Bone marrow (tissue), 2 donors: ENCODE measurements at places on chromosomes 13 and 19.
A peak's percentile ranks its signal among the peaks of the same experiment; 100 is the strongest.

DNA sequence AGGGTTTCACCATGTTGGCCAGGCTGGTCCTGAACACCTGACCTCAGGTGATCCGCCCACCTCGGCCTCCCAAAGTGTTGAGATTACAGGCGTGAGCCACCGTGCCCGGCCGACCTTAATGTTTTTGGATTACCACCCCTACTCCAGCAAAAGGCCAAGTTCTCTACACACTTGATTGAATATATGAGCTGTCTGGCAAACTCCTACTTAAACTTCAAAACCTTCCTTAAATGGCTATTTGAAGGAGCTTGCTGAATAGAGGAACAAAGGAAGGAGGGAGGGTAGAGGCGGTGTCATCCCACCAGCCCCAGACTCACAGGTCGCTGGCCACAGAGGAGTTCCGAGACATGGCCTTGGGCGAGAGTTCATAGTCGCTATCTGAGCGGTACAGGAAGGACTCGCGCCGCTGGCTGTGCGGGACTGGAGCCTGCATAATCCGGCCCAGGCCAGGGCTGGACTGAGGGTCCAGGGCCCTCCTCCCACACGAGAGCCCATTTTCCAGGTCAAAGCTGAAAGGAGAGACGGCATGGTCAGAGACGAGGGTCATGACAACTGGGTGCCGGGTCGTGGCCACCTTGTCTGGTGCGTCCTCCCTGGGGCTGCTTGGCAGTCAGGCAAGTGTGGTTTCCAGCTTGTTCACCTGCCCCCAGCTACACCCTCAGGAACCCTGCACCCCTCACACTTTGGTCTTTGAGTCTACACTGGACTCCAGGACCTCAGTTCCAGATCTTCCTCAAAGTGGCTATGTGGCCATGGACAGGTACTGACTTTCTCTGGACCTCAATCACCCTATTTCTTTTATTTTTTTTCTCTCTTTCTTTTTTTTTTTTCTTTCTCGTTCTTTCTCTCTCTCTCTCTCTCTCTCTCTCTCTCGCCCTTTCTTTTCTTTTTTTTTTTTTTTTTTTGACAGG lies 4.2 kb downstream of the PDE4C start:
- DNase-seq = no peak

GRCh38 chr13:31878955-31879354 lies 139.6 kb downstream of the RXFP2 start:
- no peak for DNase-seq

GRCh38 chr19:15331419-15332310 lies 674 bp downstream of the BRD4 start:
- no peak for DNase-seq

GRCh38 chr19:35069696-35070095 lies 28.2 kb downstream of the HPN start:
- DNase-seq = no peak

- no peak for DNase-seq
Observed at GRCh38 chr19:45999653-46000121, 4.4 kb downstream of the CCDC61 start.

DNA sequence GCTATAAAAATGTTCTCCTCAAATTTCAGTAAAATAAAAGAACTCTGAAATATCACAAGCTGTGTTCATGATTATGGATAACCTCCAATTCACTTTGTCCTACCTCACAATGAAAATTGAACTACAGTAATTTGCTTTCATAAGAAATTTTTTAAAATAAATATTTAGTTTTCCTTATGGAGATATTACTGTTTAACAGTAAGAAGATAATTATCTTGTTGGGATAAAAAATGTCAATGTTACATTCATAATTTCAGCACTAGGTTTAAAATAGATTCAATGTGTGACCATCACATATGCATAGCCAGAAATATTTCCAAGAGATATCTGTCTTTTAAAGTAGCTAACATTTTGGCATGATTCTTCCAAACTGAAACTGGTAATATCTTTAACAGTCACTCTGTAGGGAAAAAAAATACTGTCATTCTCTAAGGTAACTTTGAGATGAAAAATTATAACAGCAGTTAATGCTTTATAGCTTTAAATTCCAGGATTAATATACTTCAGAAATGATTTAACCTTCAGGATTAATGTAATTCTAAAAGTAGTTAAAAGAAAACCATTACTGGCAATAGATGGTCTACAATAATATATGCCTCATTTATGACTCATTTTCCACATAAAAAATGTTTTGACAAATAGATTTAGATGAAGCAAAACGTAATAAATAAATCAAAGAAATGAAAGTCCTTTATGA lies 91.3 kb downstream of the SPRY2 start:
- no peak for DNase-seq

GRCh38 chr19:482186-483041 lies 13.9 kb upstream of the MADCAM1 start:
- DNase-seq = no peak

- peak; percentile 43 for DNase-seq
Observed at GRCh38 chr19:3360421-3361383, 5.7 kb upstream of the NFIC start.

DNA sequence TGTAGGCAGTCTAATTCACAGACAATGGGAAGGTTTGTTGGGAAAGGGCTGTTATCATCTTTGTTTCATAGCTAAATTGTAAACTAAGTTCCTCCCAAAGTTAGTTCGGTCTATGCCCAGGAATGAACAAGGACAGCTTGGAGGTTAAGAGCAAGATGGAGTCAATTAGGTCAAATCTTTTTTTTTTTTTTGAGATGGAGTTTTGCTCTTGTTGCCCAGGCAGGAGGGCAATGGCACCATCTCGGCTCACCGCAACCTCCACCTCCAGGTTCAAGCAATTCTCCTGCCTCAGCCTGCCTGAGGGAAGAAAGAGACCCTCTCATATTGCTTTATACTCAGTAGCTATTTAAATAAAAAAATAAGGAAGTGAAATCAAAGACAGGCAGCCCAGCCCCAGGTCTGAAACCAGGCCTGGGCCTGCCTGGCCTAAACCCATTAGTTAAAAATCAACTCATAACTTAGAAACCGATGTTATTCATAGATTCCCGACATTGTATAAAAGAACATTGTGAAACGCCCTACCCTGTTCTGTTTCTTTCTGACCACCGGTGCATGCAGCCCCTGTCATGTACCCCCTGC lies 297.4 kb upstream of the SGCG start:
- DNase-seq = no peak

- DNase-seq = no peak
Observed at GRCh38 chr19:53655042-53655665, 23.4 kb downstream of the DPRX start.

DNA sequence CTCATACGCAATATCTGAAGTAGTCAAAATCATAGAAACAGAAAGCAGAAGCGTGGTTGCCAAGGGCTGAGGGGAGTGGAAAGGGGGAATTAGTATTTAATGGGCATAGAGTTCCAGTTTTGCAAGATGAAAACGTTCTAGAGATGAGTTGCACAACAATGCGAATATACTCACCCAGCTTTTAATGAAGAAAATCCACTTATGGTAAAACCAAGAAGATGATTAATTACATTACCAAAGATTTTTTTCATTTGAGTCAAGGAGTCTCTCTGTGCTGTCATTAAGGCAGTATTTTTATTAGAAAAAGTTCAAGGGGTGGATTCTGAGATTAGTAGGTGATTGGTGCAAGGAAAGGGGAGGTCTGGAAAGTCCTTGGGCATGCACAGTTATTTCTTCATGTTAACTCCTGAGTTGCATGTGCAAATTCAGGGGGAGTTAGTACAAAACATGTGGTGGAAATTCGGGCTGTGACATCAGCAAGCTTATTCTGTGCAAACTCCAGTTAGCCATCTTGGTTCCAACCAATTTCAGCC lies 6.9 kb upstream of the CBY2 start:
- DNase-seq = no peak

DNA sequence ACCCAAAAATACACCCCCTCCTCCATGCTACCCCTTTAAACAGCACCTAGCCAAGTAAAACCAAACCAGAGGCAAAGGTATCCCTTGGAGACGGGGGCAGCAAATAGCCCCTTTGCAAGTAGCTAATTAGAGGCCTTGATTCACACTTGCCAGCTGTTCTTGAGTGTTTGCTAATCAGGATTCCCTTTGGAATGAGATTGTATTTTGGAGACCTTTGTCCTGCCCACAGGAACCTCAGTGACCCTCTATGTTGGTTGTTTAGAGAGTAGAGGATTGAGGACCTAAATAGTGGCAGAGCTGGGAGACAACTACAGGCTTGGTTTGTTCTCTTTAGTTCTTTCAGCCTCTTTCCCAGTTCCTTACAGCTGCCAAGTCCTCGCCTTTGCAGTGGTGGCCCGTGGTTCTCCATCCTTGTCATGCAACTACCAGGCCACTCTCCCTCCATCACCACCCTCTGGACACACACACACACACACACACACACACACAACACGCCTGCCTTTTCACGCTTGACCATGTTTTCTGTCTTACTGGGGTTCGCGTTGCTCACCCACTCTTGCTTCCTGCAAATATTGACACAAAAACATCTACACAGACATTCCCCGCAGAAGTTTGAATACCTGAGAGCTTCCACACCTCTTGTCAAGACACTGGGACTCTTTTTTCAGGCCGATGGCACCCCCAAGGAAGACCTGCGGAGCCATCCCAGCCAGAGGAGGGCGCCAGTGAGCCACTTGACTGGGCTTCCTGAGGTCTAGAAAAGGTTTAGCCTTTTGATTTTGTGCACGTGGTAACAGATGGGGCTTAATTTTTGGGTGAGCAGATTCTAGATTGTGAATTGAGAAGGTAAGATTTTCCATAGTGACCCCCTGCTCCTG lies 80.0 kb upstream of the GPR183 start:
- DNase-seq = peak; percentile 25

- DNase-seq = no peak
Observed at GRCh38 chr13:51552027-51552426, 32.2 kb upstream of the WDFY2 start.

DNA sequence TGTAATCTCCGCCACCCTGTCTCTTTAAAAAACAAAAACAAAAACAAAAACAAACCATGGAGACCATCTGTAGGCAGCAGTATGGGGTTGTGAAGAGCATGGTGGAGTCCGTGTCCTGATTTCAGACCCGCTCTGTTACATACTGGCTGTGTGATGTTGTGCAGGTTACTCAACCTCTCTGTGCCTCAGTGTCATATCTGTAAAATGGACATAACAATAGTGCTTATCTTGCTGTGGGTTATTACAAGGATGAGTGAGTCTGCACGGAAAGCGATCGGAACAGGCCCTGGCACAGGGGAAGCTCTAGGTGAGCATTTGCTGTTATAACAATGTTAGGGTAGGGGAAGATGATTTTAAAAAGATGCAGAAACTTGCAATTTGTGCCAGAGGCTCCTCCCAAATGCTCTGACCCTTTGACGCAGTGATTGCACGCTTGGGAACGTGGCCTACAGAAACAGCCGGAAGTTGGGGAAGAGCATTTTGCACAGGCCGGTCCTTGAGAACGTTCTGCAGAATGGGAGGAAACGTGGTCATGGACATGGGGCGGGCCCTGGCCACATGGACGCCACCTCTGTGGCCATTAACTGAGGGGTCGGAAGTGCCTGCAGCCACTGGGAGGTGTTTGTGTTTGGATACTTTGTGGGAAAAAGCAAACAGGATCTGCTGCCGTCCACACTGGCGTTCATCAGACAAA lies 15.7 kb upstream of the SELENOW start:
- DNase-seq = no peak

- peak; percentile 11 for DNase-seq
Observed at GRCh38 chr13:47875201-47875600, 125.9 kb downstream of the SUCLA2 start.

DNA sequence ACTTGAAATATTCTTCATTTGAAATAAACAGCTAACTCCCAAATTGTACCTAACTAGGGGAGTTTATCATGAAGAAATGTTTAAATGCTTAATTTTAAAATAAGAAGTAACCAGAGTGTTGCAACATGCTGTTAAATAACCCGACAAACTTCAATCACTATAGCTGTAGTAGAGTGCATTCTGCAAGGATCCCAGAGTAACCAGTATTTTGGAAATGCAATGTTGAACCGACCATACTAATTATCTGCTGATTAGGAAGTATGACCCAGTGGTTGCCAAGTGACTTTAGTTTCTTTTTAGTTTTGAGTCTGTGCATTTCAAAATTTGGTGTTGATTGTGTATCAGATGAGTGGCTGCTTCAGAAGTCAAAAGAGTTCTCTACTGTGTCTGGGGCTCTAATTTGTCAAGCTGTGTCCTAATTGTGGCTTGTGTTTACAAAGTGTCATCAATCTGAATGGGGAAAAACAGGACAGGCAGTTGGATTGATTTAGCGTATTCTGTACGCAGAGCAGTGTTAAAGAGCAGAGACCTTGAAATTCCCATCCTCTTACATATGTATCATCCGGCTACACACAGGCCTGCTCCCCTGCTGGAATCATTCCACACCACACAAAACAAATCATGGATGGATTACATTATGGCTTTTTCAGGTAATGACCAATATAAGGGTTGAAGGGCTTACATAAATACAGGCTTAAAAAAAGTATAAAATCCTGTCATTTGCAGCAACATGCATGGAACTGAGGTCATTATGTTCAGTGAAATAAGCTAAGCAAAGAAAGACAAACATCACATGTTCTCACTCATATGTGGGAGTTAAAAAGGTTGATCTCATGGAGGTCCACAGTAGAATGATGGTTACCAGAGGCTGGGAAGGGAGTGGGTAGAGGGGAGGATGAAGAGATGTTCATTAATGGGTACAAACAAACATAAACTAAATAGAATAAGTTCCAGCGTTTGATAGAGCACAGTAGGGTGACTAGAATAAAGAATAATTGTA lies 351.5 kb downstream of the KLF12 start:
- no peak for DNase-seq

DNA sequence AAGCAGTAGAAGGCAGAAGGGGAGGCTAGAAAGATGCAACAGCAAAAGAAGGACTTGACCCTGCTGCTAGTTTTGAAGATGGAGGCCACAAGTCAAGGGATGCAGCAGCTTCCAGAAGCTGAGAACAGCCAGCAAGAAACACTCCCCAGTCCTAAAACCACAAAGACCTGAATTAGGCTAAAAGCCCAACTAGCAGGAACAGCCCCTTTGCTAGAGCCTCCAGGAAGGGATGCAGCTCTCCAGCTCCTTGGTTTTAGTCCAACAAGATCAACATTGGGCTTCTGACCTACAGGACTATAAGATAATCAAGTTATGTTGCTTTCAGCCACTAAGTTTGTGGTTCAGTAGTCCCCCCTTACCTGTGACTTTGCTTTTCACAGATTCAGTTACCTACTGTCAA lies 10.5 kb upstream of the LATS2 start:
- DNase-seq = no peak

- no peak for DNase-seq
Observed at GRCh38 chr13:40480915-40481516, 185.4 kb downstream of the FOXO1 start.
